ENCODE measurements at places on chromosomes 5 and 9. TPM values are rescaled to one million over a fixed set of nuclear protein-coding genes. Genes with fewer than 3 reads are reported as not detected.
A peak's percentile ranks its signal among the peaks of the same experiment; 100 is the strongest.

The LIFR gene
- total RNA-seq = 0.14 TPM

The TAF1L gene
- total RNA-seq = 0.02 TPM

The IFNE gene
- total RNA-seq = not detected

DNA sequence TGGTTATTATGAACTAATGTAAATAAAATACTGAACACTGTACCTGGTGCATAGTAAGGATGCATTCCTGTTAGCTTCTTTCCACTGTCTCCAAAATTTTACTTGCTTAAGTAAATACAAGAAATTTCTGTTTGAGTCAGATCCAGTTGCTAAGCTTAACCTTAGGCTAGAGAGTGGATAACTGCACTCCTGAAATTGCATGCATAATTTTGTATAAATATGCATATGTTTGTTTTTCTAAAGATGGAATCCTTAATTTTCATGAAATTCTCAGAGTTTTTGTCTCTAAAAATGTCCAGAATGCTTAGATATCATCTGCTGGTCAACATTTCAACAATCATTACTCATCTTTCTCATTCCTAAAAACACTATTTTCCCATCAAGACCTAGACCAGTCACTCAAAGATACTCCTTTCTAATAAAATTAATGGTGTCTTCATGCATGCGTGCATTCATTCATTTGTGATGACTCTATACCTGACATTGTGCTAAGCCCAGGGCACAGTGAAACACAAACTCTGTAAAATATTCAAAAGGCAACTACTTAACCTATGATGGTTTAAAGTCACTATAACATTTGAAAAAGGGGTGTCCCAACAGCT lies 284.8 kb downstream of the SEC61B start:
- H3K36me3 ChIP-seq = no peaks in the 10 kb centered on the region
- peaks cover 7% of the 10 kb centered on the region for H3K27me3 ChIP-seq
- DNase-seq = no peak
- H3K27ac ChIP-seq = no peak overlapping the region
- no peak overlapping the region for H3K4me3 ChIP-seq

DNA sequence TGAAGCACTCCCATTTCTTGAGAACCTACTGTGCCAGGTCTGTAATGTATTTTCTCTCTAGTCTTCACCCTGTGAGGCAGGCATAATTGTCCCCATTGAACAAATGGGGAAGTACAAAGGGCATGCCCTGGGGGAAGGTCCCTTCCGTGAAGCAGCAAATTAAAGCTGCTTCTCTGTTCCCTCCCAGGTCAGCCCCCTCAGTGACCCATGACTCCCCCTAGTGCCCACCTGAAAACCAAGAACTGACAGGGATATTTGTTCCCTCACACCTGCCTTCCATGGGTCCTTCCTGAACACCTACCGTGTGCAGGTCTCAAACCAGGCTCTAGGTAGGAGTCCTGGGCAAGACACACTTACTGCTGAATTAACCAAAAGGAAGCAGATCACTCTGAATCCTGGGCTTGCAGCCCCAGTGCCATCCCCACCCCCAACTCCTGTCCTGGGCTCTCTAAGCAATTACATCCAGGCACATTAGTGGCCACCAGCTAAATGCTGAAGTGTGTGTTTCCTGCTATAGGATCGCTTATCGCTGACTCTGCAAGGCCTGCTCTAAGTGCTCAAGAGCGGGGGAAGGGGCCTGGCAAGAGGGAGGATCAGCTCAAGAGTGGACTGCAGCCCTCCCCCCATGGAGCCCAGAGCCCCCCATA lies 254.8 kb downstream of the CDK5RAP2 start:
- H3K27ac ChIP-seq = no peak overlapping the region
- DNase-seq = no peak
- no peaks in the 10 kb centered on the region for H3K36me3 ChIP-seq
- no peaks in the 10 kb centered on the region for H3K4me1 ChIP-seq
- H3K4me3 ChIP-seq = no peak overlapping the region
- peaks cover 4% of the 10 kb centered on the region for H3K27me3 ChIP-seq

DNA sequence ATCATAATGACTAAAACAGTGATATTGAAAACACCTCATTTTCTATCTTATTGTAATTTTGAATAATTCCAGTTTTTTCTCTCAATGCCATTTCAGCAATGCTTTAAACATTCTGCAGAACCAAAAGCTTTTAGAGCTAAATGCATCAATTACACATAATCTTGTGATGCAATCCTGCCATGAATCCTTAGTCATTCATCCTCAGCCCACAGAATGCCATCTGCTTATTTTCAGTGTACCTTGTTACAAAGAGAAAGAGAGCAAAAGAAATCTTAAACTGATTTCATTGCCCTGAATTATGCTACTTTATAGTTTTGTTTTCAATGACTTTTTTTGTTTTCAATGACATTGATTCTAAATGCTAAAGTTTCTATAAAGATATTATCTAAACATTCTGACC lies 1234.8 kb upstream of the C9orf72 start:
- H3K27ac ChIP-seq = no peak overlapping the region
- H3K4me3 ChIP-seq = no peak overlapping the region
- no peaks in the 10 kb centered on the region for H3K36me3 ChIP-seq
- no peak for DNase-seq
- no peaks in the 10 kb centered on the region for H3K4me1 ChIP-seq

- H3K36me3 ChIP-seq = no peaks in the 10 kb centered on the region
- H3K27me3 ChIP-seq = no peaks in the 10 kb centered on the region
- H3K4me3 ChIP-seq = no peak overlapping the region
- H3K4me1 ChIP-seq = no peaks in the 10 kb centered on the region
- DNase-seq = no peak
- no peak overlapping the region for H3K27ac ChIP-seq
Observed at GRCh38 chr9:100521282-100521681, 48.3 kb downstream of the TMEFF1 start.

DNA sequence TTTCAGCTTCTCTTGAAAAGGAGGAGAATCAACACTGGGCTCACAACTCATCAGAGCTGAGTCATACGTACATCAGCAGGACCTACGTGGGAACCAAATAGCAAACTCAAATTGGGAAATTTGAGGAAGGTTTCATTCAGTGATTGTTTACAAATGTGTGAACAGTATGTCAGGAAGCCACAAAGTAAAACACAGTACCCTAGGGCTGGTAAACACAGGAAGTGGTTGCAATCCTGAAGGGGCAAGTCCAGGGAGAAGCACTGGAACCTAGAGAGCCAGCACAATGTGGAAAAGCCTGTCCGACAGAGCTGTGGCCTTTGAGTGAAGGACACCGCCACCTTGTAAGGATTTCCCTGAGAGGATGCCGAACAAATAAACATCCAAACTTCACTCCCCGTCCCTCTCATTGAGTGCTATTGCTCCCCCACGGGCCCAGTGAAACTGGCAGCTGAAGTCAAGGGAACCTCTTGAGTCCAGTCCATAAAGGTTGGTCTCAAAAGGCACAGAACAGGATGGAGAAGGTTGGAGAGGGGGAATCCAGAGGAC lies 26.7 kb upstream of the RICTOR start:
- no peak for DNase-seq
- no peak overlapping the region for H3K4me3 ChIP-seq
- no peaks in the 10 kb centered on the region for H3K27me3 ChIP-seq
- H3K4me1 ChIP-seq = peaks cover 33% of the 10 kb centered on the region
- peak overlapping the region; percentile 35 for H3K27ac ChIP-seq

Data from activated CD4-positive, alpha-beta T cell treated with anti-CD3 and anti-CD28 coated beads for 36 hours (primary cell).